Stimulated activated CD4-positive, alpha-beta T cell treated with anti-CD3 and anti-CD28 coated beads, Interleukin-2, amount 100 ng/mL, for 4 hours (primary cell): ENCODE measurements at places on chromosomes 12 and 14.

DNA sequence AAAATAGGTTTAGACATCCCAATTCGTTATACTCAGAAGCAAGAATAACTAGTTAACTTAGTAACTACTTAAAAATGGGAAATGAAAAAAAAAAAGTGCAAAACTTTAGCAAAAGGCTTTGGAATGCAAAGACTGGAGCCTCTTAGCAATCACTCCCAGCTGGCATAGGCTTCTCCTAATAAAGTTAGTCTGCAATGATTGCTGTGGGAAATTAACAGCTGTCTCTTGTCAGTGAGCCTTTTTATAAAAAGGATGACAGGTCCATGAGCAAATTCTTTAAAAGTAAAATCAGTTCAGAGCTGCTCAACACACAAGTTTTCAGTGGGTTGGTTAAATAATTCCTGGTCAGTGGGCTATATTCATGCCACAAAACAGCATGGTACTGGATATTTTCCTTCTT is 7.4 kb upstream of the SYCP3 start:
- DNase-seq, result no peak

GRCh38 chr12:100860611-100861010 is 66.0 kb downstream of the ANO4 start:
- DNase-seq, result no peak

DNA sequence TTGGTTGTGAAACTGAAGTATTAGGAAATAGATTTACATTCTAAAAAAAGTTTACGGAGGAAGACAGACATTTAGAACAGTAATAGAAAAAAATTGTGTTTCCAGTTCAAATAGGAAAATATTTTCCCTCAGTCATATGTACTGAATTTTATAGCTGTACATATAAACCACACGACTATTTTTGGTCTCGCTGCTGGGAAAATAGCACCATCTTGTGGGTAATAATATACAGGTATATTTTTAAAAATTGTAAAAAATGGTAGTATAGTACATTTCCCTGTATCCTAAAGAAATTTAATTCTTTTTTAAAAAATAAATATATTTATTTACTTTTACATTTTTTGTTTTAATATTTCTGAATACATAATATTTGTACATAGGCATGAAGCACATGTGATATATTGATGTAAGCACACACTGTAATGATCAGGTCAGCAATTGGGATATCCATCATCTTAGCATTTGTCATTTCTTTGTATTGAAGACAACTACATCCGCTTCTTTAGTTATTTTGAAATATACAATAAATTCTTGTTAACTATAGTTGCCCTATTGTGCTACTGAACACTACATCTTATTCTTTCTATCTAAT is 168.6 kb downstream of the ALX1 start:
- no peak for DNase-seq

- no peak for DNase-seq
Measured at GRCh38 chr14:63672417-63673180, 30.9 kb upstream of the WDR89 start.

DNA sequence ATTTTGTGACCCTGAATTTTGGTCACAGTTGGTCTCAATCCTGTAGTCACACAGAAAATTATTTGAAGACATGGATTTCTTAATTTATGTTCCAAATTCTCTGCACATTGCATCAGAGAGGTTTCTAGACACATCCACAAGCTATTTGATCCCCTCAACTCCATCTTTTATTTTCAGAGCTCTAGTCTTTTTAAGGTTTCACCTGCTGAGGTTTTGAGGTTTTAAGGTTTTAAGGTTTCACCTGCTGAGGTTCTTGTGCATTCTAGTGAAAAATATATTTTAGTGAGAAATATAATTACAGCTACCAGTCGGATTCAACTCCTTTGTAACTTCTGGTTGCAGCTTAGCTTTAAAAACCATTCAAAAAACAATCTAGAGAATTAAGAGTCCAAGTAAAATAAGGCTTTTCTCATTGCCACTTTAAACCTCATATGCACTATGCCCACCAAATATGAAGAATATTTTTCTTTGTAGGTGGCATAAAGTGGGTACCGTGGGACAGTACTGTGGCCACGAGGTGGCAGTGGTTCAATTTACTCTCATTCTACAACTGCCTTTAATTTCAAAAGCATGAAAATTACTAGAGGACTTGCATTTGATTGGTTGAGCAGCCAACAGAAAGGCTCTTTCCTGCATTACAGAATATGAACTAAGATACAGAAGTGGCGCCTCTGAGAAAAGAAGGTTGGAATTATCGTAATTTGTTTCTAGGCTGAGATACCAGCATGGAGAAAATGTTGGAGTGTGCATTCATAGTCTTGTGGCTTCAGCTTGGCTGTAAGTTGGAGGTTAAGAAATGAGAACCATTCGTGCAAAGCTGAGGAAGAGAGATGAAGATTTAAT is 366.5 kb upstream of the OR4E1 start:
- peak; percentile 11 for DNase-seq

DNA sequence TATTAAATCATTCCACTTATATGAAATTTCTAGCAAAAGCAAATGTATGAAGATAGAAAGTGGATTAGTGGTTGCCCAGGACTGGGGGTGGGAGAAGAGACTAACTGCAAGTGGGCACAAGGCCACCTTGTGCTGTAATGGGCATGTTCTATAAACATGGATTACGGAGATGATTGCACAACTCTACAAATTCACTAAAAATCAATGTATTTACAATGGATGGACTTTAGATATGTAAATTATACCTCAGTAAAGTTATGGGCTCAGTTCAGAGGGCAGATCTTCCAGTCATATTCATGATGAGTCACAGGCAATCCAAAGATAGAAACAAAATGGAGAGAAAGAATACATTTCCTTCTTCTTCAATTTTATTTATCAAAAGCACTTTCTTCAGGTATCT is 173.9 kb downstream of the NDUFA12 start:
- no peak for DNase-seq
